DMS 273 treated with DMSO at 0.1 percent for 48 hours (cell line): ENCODE measurements at places on chromosomes 5 and 9.

GRCh38 chr5:43304525-43304924 lies 8.7 kb downstream of the HMGCS1 start:
- DNase-seq: no peak

- peak; percentile 6 for DNase-seq
Observed at GRCh38 chr9:71383308-71383940, 262.0 kb upstream of the TRPM3 start.

- no peak for DNase-seq
Observed at GRCh38 chr5:6583049-6583880, 49.6 kb downstream of the NSUN2 start.

GRCh38 chr9:23342291-23342690 lies 483.7 kb downstream of the ELAVL2 start:
- no peak for DNase-seq

GRCh38 chr5:112738191-112738560 lies 491 bp downstream of the APC start:
- DNase-seq: no peak

DNA sequence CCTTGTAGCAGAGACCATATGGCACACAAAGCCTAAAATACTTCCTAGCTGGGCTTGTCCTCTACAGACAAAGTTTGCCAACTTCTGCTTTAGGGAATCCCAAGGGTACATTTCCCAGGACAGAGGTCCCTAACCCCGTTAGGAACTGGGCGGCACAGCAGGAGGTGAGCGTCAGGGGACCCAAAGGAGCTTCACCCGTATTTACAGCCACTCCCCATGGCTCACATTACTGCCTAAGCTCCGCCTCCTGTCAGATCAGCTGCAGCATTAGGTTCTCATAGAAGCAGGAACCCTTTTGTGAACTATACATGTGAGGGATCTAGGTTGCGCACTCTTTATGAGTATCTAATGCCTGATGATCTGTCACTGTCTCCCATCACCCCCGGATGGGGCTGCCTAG lies 88.5 kb upstream of the TRPM3 start:
- DNase-seq: no peak

DNA sequence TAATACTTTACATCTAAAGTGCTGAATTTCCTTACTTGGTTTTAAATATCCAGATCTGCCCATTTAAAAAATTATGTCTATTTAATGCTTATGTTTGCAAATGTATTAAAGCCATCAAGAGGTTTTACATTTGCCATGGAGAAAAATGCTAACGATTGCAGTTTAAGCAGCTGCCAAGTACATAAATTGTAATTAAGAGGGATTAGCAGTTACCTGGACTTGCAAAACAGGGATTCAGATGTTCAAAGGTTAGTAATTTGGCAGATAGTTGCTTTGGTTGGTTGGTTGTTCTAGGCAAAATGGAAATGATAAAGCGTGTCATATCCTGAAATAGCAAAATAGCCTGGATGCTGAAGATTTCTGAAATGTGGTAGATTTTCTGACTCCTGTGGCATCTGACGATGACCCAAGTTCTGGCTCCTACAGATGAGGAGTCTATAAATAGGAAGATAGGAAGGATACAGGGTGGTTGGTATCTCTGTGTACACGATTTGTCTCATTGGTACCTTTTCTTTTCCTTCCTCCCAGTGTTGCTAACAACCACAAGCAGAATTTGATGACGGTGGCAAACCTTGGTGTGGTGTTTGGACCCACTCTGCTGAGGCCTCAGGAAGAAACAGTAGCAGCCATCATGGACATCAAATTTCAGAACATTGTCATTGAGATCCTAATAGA lies 282.9 kb downstream of the NR3C1 start:
- no peak for DNase-seq

- DNase-seq: no peak
Observed at GRCh38 chr9:77450085-77450475, 198.0 kb downstream of the GNA14 start.

DNA sequence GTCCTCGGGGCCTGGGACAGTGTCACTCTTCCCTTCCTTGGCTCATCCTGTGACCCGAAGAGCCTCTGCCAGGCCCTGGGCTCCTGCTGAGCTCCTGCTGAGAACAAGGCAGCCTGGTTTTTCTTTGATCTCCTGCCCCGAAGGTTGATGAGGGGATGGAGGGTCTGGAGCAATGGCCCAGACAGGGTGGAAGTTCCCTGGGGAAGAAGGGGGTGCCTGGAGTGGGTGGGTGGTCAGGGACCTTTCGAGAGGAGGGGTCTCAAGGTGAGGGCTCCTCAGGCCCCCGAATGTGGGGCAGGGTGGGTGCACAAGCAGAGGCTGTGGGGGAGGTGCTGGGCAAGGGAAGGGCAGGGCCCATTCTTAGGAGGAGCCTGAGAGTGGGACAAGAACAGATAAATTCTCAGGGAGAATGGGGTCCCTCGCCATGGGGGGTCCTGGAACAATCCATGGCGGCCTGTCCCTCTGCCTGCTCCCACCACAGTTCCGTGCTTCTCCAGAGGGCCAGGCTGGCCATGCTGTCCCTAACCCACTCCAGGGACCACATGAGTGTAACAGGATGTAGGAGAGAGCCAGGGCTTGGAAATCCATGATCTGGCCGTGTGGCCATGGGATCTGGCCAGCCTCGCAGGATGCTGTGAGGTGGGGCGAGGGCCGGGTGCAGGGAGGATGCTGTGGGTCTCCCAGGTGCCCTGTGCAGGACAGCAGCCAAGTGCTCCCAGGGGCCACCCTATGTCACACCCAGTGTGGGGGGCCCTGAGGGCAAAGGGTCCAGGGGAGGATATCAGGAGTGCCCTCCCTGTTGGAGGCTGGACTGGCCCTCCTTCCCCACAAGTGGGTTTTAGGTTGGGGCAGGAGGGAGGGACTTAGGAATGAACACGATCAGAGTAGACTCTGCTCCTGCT lies 128.5 kb upstream of the LPCAT1 start:
- no peak for DNase-seq

DNA sequence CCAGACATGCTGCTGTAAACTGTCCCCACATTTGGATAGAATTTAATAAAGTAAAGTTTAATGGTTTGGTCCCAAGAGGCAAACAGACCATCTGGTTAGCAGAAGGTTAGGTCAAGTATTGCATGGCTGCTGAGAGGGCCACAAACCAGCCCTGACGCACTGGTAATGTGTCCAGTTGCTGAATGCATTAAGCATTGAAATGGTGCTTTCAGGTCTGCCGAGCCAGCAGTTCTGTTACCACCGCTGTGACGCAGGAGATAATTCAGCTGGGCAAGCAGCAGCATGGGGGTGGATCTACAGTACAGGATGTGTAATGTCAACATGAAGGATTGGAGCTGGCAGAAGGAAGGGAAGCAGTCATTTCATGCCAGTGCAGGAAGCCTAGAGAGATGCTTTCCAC lies 16.0 kb downstream of the ZNF462 start:
- peak; percentile 67 for DNase-seq

- DNase-seq: peak; percentile 74
Observed at GRCh38 chr9:69532396-69532795, 139.8 kb downstream of the APBA1 start.

- no peak for DNase-seq
Observed at GRCh38 chr5:82388181-82388580, 110.0 kb upstream of the RPS23 start.

- DNase-seq: no peak
Observed at GRCh38 chr9:75612205-75612604, 278.3 kb upstream of the PCSK5 start.

DNA sequence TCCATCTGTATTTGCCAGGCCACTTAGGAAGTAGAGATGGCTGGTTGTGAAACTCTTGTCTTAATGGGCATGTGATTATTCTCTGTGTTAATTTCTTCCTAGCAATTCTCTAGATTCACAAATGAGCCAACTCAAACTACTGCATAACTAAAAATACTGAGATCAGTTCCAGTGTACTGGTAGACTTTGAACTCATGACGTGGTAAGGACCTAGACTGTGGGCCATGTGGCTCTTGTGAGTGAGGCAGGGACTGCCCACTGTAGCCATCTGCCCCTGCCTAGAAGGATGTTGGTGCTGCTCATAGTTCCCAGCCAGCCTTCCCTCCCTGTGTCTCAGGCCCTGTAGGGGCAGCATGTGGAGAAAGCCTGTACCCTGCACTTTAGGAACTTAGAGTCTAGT lies 47.4 kb downstream of the CYSTM1 start:
- DNase-seq: no peak

GRCh38 chr9:93258818-93259489 lies 75.0 kb downstream of the WNK2 start:
- DNase-seq: no peak

DNA sequence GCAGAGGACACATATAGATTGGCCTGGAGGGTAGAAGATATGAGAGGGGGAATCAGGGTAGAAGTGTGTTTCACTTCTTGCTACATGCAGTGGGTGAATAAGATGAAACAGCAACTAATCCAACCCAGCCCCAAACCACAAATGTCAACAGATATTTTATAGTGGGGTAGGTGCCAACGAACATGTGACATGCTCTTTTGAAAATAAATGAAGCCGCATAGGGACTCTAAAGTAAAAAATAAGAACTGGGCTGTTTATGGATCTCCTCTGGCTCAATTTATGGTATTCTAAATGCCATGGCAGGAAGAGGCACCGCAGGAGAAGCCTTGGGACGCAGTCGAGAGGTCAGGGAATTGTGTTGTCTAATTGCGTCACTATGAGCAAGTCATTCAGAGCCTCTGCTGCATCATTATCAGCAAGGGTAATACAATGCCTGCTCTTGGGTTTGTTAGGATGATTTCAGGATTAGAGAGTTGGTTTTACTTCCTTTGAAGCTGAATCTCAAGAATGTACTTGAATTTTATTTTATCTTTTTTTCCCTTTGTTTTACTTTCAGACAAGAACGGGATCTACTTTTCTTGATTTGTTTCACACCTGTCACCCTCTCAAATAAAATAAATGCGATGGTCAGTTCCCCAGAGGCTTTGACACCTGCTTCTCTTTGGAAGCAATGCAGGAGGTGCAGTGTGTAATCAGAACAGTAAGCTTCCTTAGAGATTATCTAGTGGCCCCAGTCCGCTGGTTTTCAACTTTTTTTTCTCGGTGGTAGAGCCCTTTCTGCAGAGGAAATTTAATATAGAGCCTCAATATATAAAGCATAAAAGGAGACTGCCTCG lies 375.6 kb upstream of the CLINT1 start:
- no peak for DNase-seq

- no peak for DNase-seq
Observed at GRCh38 chr5:76273206-76273885, 129.7 kb upstream of the IQGAP2 start.

DNA sequence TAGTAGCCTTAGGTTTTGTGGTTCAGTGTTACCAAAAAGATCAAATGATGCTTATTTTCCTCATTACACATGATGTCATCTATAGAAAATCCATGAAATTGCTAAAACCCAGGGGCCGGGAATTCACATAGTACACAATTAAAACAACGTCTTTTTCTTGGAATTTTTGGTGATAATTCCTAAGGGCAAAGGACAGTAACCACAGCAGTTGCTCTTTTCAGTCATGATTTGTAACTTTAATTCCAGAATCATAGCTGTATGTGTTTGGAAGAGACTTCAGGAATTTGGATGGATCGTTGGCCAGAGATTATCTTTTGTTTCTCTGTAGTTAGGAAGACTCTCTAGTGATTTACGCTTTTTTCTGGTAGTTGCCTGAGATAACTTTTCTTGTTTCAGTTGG lies 748.7 kb downstream of the TLE4 start:
- no peak for DNase-seq

DNA sequence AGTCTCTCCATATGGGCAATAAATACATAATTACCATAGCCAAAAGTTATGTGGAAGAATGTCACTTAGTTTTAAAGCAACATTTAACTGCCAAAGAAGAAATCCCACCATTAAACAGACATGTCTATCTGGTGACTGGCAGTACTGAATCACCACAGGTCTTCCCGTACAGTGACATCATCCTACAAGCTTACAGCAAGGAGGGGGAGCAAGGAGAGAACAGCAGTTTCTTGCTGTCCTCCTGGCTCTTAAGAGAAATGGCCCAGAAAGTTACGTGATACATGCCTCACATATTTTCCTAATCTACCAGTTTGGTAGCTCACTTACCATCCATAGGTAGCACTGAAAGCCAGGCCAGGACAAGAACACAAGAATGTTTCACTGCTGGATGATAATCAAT lies 671.0 kb downstream of the DMRTA1 start:
- no peak for DNase-seq

- DNase-seq: no peak
Observed at GRCh38 chr9:96522366-96522765, 72.4 kb downstream of the HABP4 start.

DNA sequence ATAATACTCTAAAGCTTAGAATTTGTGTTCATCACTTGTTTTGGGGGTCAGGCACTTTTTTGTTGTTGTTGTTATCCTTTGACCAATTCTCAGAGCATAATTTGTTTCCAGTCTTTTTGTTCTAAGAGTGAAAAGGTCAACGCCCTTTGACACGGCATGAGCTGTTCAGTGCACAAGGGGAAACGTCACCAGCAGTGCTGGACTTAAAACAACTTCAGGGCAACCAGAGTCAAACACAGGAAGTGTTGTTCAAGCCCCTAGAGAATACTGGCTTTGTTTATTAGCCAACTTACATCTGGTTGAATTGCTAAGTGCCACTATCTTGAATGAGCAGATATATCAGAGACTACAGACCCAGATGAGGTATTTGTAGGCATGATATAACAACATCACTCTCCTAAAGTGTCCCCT lies 368.9 kb downstream of the TMEM161B start:
- DNase-seq: no peak

DNA sequence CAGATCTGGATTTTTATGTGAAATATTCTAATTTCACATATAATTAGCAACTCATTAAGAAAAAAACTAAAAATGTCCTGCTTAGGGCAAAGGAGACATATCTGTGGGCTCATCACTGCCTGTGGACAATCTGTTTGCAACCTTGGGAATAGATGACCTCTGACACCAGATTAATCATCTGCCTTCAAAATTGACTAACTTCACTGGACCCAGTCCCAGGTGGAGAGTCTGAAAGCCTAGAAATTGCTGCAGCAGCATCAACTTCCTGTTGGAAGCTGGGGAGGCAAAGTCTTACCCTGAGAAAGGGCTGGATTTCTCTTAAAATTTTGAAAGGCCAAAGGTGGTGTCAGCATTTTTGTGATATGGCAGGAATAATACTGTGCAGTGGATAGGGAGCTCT lies 76.3 kb upstream of the TNC start:
- DNase-seq: no peak

- no peak for DNase-seq
Observed at GRCh38 chr9:94941211-94941875, 214.8 kb downstream of the AOPEP start.

DNA sequence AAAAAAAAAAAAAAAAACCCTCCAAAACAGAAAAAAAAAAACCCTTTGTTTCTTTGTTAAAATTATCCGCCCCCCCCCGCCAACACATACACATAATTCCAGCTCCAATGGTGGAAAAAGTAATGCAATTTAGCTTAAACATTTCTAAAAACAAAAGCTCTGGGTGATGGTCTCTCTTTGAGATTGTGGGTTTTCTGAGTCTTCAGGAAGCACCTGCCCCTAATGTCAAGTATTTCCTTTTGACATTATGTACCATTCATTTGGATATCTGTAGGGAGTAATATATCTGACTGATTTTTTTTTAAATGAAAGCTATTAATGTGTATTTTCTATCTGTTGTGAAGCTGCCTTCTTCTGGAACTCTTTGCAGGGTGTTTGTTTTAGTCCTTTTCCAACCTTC lies 389.7 kb downstream of the TAF11L14 start:
- no peak for DNase-seq
